WERI-Rb-1 (cell line): ENCODE measurements at places on chromosomes 4 and X.
A peak's percentile ranks its signal among the peaks of the same experiment; 100 is the strongest.

GRCh38 chr4:74039315-74039763, 850 bp upstream of the CXCL3 start:
- DNase-seq, result no peak

- DNase-seq, result no peak
Observed at GRCh38 chrX:150219374-150220185, 143.5 kb upstream of the MAMLD1 start.

DNA sequence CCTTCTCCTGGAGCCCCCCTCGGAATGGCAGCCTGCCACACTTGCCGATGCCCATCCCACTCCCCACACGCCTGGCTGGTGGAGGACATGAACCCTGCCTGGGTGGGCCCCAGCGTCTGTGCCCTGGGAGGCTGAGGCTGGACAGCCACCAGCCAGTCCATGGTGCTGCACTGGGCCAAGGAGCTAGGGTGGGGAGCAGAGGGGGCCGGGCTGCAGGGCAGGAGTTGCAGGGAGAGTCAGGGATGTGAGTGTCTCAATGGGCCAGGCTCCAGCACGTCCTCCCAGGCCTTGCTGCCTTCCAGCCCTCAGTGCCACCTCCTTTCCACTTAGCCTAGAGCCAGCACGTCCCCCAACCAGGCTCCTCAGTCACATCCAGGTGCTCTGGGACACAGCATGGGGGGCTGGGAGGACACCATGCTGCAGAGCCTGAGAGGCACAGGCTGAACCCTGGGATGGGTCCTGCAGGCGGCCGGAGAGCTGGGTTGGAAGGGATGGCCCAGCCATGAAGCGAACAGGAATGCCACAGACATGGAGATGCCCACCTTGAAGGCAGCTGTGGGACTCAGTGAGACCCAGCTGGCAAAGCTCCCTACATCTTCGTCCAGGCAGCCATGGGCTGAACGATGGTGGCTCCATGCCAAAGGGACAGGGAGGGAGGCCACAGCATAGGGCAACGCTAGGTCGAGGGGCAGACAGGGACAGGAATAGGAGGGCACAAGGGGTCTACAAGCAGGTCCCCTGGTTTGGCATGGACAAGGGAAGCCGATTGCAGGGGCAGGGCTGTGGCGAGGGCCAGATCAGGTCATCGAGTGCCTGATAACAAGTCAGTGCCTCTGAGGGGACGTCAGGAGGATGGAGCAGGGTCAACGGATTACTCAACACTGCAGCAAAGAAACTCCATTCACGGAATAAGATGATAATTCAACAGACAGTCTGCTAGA, 30.1 kb upstream of the MXD4 start:
- peak; percentile 22 for DNase-seq

DNA sequence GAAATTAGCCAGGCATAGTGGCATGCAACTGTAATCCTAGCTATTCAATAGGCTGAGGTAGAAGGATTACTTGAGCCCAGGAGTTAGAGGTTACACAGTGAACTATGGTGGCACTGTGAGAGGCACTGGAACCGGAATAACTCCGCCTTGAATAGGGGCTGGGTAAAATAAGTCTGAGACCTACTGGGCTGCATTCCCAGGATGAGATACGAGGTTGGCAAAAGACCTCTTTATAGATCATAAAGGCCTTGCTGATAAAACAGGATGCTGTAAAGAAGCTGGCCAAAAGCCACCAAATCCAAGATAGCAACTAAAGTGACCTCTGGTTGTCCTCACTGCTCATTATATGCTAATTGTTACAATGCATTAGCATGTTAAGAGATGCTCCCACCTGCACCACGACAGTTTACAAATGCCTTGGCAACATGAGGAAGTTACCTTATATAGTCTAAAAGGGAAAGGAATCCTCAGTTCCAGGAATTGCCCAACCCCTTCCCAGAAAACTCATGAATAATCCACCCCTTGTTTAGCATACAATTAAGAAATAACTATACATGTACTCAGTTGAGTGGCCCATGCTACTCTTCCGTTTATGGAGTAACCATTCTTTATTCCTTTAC, 88.6 kb downstream of the CENPC start:
- no peak for DNase-seq

DNA sequence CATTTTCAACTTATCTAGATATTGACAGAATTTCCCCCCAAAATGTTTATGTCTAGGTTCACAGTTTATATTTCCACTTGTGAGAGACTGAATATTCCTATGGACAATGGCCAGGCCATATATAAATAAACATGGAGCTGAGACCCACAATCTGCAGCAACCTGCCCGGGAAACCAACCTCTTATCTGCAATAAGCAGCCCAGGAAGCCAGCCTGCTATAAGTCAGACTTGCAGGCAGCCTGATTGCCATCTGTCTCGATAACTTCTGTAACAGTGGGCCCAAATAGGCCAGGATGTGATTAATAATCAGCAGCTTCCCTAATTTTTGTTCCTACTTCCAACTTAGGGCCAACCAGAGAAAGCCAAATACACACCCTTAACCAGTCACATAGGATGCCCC, 5.2 kb upstream of the NAP1L5 start:
- DNase-seq, result no peak
